ENCODE measurements at places on chromosomes 1 and 21.

GRCh38 chr1:227260433-227260832, 57.9 kb downstream of the CDC42BPA start:
- no peak for DNase-seq

DNA sequence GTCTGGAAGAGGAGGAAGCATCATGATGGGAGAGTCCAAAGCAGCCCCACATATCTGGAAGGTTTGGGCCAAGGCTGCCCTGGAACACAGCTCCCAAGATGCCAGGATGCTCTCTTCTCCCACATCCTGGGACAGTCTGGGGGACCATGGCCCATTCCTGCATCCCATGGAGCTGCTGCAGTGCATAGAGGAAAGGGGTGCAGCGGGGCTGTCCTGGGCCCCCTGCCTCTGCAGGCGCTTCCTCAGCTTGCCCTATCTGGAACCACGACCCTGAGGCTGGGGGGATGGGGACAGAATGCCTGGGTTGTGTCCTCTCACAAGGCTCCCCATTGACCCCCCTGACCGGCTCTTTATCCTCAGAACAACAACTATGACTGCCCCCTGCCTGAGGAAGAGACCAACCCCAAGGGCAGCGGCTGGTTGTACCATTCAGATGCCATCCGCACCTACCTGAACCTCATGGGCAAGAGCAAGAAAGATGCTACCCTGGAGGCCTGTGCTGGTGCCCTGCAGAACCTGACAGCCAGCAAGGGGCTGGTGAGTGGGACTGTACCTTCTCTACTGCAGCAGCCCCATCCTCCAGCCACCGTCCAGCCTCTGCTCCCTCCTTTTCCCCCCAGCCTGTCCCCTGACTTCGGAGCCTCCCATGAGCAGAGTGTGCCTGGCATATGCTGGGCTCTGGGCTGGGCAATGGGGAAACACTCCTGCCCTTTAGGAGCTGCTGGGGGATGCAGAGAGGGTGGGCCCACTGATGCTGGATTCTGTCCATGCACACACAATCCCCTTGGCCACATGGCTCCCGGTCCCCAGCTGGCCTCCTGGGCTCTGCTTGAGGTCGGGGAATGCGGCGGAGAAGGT, 39.6 kb downstream of the PKP1 start:
- DNase-seq: no peak

- DNase-seq: no peak
Measured at GRCh38 chr1:79128722-79129121, 122.2 kb upstream of the ADGRL4 start.

DNA sequence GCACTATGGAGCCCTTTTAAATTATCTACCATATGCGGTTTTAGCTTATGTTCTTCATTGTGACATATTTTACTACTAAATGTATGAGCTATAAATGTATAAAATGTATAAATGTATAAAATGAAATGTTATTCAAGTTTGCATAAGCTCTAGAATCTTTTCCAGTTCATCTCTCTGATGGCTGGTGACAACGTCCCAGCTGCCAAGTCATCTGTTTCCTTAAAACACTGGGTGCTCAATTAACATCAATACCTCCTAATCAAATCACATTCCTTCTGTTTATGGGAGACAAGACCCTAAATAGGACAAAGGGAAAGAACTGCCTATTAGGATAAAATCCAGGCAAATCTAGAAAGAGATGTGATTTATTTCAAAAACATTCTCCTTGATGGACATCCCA, 22.9 kb downstream of the DSTYK start:
- no peak for DNase-seq
